ENCODE measurements at places on chromosomes 5 and 9. TPM values are rescaled to one million over a fixed set of nuclear protein-coding genes. Genes with fewer than 3 reads are reported as not detected.

- no peak for DNase-seq
Observed at GRCh38 chr5:74093561-74093960, 467.6 kb downstream of the ARHGEF28 start.

- no peak for DNase-seq
Observed at GRCh38 chr5:172686111-172686510, 45.0 kb downstream of the NEURL1B start.

DNA sequence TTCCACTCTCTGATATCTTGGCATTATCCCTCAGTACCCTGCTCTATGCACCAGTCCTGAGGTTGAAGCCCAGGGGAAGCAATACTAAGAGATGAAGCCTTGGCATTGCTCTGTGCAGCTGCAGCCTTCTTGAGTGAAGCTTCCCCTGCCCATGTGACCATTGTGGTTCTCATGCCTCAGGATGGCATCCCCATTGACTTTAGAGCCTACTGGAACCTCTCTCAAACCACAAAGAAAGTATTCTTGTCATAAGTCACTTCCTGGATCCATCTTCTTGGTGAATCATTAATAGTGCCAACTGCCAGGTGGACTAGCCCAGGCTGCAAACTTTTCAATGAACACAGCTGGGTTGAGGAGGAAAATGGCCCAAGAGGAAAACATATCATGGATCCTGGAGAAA lies 283.9 kb upstream of the RFX3 start:
- no peak for DNase-seq

DNA sequence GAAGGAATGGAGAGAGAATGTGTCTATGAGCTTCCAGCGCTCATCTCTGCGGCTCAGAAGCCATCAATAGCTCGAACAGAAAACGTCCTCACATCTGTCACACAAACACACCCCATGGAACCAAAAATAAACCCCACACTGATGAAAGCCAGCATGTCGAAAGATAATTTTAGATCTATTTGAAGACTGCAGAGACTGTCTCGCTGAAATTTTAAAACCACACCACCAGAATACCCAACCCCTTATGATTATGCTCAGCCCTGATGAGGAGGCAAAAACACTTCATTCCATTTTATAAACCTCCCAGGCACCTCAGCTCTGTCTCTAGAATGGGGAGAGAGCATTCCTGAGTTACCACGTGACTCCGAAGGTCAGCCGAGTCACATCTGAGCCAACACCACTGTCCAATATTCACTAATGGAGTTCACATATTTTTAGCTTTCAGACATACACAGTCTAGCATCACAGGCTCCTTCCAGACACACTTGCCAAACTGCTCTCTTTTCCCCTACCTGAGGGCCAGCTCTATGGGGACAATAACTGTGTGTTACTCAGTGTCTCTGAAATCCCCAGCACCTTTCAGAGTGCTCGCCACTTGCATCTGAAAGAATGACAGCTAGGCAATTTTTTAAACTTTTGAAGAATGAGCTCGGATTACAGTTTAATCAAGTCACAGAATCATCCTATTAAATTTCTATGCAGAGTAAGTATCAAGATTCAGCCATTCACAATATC lies 63.2 kb downstream of the SERINC5 start:
- DNase-seq: no peak

DNA sequence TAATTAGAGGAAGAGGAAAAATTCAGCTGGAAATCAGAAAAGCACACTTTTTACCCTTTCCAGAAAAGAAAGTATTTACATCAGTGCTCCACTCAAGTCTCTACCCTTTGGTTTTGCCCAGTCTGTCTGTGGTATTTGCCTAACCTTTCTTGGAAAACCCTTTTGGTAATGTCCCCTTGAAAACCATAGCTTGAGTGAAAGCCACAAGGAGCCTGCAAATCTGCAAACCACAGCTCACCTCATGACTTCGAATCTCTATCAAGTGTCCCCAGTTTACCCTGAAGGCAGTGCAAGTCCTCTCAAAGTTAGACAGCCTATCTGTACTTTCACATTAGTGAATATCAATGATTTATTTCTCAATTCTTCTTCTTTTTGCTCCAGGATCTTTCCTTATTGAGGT lies 162.1 kb upstream of the TSLP start:
- no peak for DNase-seq

DNA sequence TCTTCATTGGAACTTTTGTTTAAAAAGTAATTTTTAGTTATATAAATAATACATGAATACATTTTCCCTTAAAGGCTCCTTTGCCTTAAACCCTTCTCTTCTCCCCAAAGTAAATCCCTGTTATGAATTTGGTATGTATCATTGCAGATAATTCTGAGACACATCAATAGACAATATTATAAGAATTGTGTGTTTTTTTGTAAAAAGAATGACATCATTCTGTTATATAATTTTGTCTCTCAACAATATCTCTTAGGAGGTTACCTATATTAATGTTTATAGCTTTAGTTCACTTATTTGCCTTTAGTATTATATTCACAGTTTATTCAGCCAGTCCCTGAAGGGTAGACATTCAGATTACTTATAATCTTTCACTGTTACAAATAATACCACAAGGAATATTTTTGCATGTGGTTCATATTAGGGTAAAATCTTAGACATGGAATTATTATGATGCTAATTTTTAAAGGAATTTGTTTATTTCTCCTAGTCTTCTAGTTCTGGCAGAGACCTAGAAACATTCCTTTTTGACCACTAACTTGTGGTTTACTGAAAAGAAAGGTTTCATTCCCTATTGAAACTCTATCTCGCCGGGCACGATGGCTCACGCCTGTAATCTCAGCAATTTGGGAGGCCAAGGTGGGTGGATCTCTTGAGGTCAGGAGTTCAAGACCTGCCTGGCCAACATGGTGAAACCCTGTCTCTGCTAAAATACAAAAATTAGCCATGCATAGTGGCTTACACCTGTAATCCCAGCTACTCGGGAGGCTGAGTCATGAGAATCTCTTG lies 105.6 kb downstream of the KCTD16 start:
- no peak for DNase-seq

GRCh38 chr5:136399527-136399926 lies 34.2 kb upstream of the TRPC7 start:
- no peak for DNase-seq

DNA sequence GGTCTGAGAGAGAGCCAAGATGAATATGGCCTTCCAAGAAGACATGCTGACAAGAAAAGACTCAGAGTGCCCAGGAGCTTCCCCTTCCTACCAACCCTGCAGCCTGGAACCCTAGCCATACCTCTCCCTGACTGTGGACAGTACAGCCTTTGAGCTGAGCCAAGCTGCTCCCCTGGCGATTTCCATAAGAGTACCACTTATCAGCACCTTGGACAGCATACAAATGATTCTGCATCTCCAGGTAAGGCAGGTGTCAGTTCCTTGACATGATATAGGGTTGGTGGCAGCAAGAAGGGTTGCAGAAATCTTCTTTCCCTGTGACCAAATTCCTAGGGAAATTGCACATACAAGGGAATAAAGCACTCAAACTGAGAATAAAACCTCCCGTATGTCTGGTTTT lies 58.3 kb downstream of the MFAP3 start:
- no peak for DNase-seq

- no peak for DNase-seq
Observed at GRCh38 chr5:38739011-38739704, 106.7 kb upstream of the OSMR start.

- DNase-seq: no peak
Observed at GRCh38 chr5:68839019-68839552, 254.7 kb upstream of the SLC30A5 start.

- DNase-seq: no peak
Observed at GRCh38 chr9:101585740-101586139, 9.0 kb downstream of the PPP3R2 start.

GRCh38 chr5:162703914-162704313 lies 636.3 kb downstream of the GABRG2 start:
- no peak for DNase-seq

DNA sequence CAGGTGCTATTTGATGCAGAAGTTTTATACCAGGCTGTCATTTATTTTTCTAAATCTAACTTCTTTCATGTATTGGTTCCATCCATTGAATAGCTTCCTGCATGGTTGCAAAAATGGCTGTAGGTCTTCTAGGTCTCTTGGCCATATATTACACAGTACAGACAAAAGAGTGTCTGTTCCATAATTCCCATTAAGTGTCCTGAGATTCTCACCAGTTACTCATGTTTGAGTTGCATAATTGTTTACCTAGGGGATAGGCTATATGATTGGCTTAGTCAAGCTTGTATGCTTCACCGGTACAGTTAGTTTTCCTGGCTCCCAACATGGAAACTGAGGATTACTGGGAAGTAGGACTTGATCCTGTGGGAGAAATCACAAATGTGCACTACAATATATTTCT lies 399.4 kb upstream of the NUDT12 start:
- no peak for DNase-seq

GRCh38 chr5:13601112-13601511 lies 343.4 kb downstream of the DNAH5 start:
- DNase-seq: no peak

DNA sequence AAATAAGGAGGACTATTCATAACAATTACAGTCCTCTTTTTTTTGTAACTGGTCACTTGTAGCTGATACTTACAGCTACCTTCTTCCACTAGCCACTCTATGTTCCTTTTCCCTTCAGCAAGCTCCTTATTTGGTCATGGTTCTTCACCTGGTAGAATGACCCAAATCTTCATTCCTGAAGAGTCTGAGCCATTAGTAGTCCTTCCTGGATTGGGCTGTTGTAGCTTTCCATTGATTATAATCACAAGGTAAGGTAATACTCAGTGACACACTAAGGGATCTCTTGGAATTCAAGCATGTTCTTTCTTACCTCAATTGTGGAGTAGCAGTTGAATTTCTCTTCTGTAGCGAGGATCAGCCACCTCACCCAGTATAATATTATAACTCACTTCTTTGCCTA lies 25.5 kb upstream of the ITGA2 start:
- DNase-seq: no peak

- DNase-seq: no peak
Observed at GRCh38 chr5:31641575-31641974, 2.6 kb downstream of the PDZD2 start.

GRCh38 chr5:179061025-179061424 lies 852 bp downstream of the ZNF354C start:
- DNase-seq: no peak

- no peak for DNase-seq
Observed at GRCh38 chr9:137307255-137308056, 5.4 kb upstream of the NRARP start.

- no peak for DNase-seq
Observed at GRCh38 chr5:96933764-96934707, 1.8 kb upstream of the LNPEP start.

- DNase-seq: no peak
Observed at GRCh38 chr9:89723469-89724100, 118.8 kb downstream of the GADD45G start.

GRCh38 chr9:116276196-116276493 lies 122.6 kb downstream of the PAPPA start:
- DNase-seq: no peak

- no peak for DNase-seq
Observed at GRCh38 chr5:77867194-77867691, 91.1 kb upstream of the TBCA start.

DNA sequence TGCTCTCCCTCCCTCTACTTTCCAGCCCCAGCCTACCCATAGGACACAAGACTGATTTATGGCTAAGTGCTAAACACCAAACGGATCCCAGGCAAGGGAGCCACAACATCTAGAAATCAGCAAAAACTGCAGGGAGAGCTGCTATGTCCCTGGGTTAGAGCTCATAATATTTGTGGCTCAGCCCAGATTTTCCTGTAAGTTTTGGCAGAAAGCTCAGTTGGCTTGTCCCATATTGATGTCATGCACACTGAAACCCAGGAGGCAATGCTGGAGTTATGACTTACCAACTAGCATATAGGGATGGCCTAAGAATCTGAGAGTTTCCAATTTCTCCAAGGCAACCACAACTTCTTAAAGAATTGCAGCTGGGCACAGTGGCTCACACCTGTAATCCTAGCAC lies 44.7 kb upstream of the MYOT start:
- DNase-seq: no peak

GRCh38 chr5:112525217-112525616 lies 106.1 kb upstream of the EPB41L4A start:
- no peak for DNase-seq

GRCh38 chr9:131848570-131849160 lies 108.8 kb upstream of the RAPGEF1 start:
- no peak for DNase-seq

- DNase-seq: no peak
Observed at GRCh38 chr9:95840074-95840473, 35.4 kb upstream of the ERCC6L2 start.

GRCh38 chr5:131640043-131640856 lies 5.2 kb upstream of the RAPGEF6 start:
- DNase-seq: no peak

GRCh38 chr9:4131946-4132345 lies 167.9 kb downstream of the GLIS3 start:
- no peak for DNase-seq

DNA sequence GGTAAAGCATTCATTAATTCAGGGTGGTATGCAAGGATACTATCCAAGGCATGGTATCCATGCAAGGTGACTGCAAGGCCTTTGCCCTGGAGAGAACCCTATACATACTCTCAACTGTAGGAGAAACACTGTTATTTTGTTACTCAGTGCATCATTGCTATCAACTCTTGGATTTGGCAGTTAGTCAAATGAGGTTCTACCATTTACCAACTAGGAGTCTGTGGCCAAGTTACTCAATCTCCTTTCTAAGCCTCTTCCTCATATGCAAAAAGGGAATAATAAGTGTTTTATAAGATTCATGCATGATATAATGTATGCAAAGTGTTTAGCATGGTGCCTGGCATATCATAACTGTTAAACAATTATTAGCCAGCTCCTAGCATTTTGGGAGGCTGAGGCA lies 4.0 kb downstream of the PCDHGC3 start:
- no peak for DNase-seq

GRCh38 chr5:59759600-59760351 lies 133.8 kb downstream of the PDE4D start:
- no peak for DNase-seq

- no peak for DNase-seq
Observed at GRCh38 chr5:71769287-71769686, 50.2 kb downstream of the CARTPT start.

Gene MARCOL
- not detected for total RNA-seq

Gene CSF2
- total RNA-seq: not detected

Gene TAF11L2
- not detected for total RNA-seq

Gene GARNL3
- 31.4 TPM for total RNA-seq

Gene FRMD3
- 13.8 TPM for total RNA-seq

Gene HNRNPA0
- 11.8 TPM for total RNA-seq

Gene IRX1
- not detected for total RNA-seq

Gene PCDHGB5
- total RNA-seq: 15.0 TPM

Gene IFNA13
- total RNA-seq: not detected

Gene HSPB3
- total RNA-seq: not detected

Gene PLPPR1
- not detected for total RNA-seq

Gene TRIM52
- total RNA-seq: 17.2 TPM

Gene DPP7
- 152 TPM for total RNA-seq

Gene RMI1
- total RNA-seq: 2.9 TPM

Gene NTNG2
- total RNA-seq: 0.98 TPM

Gene HSPA5
- total RNA-seq: 88.4 TPM

All from vagina (tissue), 2 donors.